ENCODE measurements at places on chromosomes 4 and X.

- no peak for DNase-seq
Observed at GRCh38 chrX:149682031-149682430, 29.8 kb upstream of the MAGEA11 start.

- no peak for DNase-seq
Observed at GRCh38 chrX:44306356-44306755, 37.1 kb downstream of the EFHC2 start.

DNA sequence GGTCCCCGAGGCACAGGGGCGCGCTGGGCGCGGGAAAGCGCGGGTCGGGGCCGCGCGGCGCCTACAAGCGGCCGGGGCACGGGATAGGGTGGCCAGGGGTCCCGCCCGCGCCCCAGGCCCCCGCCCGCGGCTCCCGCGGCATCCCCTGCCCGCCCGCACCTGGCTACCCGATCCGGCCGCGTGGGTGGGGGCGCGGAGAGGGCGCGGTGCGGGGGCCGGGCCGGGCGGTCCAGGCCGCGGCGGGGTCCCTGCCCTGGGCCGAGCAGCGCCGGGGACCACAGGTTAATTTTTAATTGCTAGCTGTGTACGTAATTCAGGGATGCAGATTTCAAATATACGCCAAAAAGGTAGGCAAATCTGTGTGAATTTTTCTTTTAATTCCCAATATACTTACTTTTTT lies 44.3 kb upstream of the FAM47C start:
- DNase-seq: no peak

DNA sequence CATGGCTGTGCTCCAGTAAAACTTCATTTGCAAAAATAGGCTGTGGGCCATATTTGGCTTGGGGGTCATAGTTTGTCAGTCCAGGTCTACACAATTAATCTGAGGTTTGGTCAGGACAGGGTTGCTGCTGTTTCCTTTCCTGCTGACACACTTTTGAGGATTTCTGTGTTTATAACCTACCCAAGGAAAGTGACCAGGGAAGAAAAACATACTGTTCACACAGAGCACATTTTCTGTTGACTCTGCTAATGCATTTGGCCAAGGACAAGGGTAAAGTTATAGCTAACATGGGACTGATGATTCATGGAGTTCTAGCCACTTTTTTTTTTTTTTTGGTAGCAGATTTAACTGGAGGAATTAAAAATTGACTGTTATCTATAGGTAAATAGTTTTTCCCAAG lies 43.9 kb upstream of the GEMIN8 start:
- no peak for DNase-seq

GRCh38 chr4:163553146-163553545 lies 58.7 kb downstream of the TMA16 start:
- DNase-seq: no peak

GRCh38 chrX:121755541-121755940 lies 708.1 kb downstream of the GLUD2 start:
- no peak for DNase-seq

DNA sequence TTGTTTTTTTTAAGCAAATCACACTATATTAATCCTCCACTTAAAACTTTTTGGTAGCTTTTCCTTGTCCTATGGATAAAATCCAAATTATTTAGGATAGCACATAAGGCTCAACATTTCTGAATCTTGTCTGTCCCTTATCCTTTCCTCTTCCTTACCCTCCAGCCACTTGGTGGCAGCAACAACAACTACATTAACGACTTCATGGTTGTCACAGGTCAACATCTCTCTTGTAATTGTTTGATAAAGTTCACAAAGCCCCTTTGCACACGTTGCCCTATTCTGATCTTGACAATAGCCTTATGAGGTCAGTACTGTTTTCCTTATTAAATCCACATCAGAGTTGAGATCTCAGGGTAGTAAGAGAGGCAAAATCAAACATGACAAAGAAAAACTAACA lies 269.0 kb upstream of the PABPC4L start:
- DNase-seq: no peak

GRCh38 chrX:22012931-22013330 lies 19.2 kb upstream of the PHEX start:
- DNase-seq: no peak

- DNase-seq: no peak
Observed at GRCh38 chrX:47574076-47574546, 8.1 kb upstream of the TIMP1 start.

DNA sequence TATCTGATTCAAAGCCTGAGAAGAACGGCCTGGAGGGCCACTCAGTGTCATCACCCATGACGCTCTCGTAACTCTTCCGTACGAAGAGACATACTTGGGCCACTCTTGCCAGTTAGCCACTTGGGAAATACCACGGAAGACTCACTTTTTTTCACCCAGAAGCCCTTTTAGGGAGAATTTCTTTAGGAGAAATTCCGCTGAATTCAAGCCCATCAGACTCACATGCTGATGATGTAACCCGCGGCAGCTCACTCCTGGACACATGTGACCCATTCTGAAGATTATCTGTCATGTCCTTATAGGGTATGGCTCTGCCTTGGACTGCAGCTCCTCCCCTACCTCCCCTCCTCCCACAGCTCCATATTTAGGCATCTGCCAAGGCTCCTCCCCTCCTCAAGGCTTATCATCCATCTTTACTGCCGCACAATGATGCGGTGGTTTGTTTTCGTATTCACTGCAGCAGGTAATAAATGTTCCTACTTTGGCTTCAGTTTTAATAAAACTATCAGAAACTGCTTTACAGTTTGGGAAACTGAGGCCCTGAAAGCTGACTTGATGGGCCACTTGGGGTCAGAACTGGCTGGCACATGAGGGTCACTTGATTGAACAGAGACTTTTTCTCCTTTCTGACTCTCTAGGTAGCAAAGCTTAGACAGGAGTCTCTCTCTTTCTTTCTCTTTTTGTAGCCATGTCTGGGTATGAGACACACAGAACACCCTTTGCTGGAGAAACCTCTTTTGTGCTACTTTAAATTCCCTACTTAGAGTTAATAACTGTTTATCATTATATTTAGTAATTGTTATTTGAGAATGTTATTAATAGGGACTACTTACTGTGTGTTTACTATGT lies 42.1 kb downstream of the RHOH start:
- DNase-seq: no peak

DNA sequence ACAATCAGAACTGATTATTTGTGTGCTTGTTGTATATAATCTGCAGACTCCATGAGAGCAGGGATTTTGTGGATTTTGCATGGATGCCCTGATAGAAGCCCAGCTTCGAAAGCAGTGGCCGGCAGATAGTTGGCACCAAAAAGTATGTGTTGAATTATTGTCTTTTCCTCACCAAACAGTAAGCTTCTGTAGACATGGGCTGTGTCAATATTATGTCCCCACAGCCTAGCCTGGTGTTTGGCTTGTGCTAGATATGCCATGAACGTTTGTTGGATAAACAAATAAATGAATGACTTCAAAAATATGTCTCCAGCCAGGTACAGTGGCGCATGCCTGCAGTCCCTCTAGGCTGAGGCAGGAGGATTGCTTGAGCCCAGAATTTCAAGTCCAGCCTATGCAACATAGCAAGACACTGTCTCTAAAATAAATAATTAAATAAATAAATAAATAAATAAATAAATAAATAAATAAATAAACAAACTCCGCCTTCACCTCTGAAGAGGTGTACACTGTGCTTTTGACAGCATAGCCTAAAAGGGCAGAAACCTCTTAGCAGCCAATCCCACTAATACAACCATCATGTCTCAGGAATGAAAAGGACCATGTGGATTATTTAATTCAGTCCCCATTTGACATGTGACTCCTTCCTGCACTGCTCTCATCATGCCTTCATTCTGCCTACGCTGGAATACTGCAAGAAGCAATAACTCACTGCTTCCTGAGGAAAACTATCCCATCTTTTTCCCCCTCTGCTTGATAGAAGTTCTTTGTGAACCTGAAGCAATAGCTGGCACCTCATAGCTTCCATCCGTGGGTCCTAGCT lies 335.2 kb downstream of the FBXW7 start:
- DNase-seq: no peak

DNA sequence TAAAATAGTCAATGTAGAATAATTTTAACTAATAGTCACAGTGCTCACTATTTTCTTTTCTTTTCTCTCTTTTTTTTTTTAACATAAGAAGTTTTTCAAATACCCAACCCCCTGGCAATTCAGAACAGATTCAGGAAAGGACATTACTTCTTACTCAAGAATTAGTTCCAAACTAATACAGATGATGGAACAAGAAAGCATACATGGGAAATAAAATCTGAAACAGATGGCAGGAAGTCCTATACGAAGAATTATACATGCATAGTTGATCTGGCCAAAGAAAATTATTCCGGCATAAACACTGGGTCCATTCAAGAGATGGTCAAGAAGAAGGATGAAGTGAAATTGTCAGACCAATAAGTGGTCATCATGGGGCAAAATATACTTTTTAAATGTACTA lies 614.4 kb upstream of the INTU start:
- DNase-seq: no peak

- no peak for DNase-seq
Observed at GRCh38 chrX:20418379-20419150, 151.9 kb upstream of the RPS6KA3 start.

GRCh38 chrX:116142976-116143375 lies 27.6 kb upstream of the AGTR2 start:
- DNase-seq: no peak

DNA sequence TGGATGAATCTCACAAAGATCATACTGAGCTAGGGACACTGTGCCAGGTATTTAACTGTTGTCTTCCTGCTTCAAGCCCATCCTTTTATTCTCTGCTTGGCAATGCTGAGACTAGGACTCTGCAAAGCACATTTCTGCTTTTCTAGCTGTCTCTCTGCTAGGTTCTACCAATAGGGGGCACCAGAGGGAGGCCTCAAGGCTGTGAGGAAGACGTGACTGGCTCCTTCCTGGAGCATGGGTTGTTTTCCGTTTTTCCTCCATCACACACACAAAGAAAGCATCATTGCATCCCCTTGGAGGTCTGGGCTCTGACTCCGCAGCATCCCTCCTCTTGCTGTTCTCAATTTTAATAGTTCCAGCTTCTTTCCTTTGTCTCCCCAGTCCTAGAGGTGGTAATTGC lies 10.9 kb upstream of the DCTD start:
- no peak for DNase-seq

DNA sequence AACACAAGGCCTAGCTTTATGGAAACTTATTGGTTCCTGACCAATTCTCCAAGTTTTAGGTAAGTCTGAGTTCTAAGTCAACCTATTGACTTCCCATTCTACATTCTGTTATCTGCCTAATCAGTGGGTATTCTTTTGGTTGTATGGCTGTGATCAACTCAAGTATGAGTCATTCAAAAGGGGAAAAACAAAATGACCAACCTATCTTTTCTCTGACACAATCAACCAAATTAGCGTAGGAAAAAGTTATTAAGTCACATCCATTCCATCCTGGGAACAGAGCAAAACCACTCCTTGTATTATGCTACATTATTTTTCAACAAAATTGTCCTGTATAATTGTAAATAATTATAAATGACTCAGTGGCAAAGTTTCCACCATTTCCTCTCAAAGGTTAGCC lies 136.2 kb downstream of the SHROOM4 start:
- DNase-seq: no peak

DNA sequence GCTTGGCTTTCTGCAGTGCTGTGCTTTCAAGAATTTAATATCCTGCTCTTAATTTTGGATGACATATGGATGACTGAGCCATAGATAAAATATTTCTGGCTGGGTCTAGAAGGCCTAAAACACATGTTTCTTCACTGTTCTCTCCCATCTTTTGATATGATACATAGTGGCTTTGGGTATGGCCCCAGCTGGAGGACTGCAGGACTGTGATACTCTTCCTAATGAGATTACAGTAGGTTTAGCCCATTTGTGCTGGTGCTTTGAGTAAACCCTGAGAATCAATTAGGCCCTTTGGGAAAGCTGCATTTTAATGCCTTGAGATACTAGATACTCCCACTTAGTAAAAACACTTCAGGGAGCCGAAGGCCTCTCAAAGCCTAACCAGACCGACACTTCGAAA lies 38.0 kb downstream of the KIT start:
- no peak for DNase-seq

- no peak for DNase-seq
Observed at GRCh38 chr4:5524446-5525299, 183.7 kb downstream of the EVC2 start.

GRCh38 chr4:73721909-73722308 lies 18.5 kb upstream of the CXCL8 start:
- no peak for DNase-seq

DNA sequence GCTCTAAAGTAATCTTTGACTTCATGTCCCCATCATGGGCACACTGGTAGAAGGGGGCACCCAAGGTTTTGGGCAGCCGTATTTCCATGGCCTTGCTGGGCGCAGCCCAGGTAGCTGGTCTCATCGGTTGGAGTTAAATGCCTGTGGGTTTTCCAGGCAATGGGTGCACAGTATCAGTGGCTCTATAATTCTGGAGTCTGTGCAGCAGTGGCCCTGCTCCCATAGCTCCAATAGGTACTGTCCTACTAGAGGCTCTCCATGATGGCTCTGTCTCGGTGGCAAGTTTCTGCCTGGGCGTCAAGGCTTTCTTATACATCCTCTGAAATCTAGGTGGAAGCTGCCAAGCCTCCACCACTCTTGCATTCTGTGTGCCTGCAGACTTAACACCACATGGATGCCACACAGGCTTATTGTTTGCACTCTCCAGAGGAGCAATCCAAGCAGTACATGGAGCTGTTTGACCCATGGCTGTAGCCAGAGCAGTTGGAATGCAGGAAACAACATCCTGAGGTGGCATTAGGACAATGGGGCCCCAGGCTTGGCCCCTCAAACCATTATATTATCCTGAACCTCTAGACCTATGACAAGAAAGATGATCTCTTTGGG lies 60.5 kb upstream of the UGT8 start:
- no peak for DNase-seq

DNA sequence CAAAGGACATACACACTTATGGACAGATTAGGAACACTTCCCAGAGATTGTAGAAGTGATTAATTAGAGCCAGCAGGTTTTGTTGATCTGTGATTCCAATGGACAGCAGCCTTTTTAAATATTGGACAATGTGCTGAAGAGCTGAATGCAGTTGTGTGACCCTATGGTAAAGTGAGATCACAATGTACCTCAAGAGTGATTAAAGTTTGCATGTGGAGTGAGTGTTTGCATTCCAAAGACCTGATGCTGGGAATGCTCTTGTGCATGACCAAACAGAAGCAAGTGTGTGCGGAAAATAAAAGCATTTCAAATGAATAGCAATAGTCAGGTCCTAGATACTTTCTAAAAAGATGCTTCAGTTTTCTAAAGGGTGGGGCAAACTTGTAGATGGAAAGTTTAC lies 154.1 kb downstream of the BANK1 start:
- DNase-seq: no peak

- DNase-seq: no peak
Observed at GRCh38 chr4:37918653-37919052, 27.8 kb downstream of the TBC1D1 start.

- no peak for DNase-seq
Observed at GRCh38 chrX:124033821-124034220, 72.3 kb downstream of the STAG2 start.
